Activated CD4-positive, alpha-beta T cell treated with anti-CD3 and anti-CD28 coated beads, Interleukin-2, amount 50 U/mL, for 24 hours (primary cell): ENCODE measurements at places on chromosomes 1 and 21.

- DNase-seq, result peak; percentile 37
Observed at GRCh38 chr1:234065794-234066447, 161.4 kb downstream of the SLC35F3 start.

DNA sequence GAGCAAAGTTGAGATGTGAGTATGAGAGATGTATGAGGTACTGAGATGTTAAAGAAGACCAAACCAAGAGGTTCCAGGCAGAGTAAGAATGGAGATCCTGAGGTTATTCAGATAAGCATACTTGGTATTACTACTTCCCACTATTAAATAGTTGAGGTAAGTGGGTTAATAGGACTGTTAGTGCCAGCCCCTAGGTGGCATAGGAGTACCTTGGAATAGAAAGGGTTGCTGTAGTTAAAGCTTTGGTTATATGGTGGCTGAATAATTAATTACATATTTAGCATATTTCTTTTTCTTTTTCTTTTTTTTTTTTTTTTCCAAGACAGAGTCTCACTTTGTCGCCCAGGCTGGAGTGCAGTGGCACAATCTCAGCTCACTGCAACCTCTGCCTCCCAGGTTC, 397.9 kb upstream of the TMPRSS15 start:
- DNase-seq, result no peak

GRCh38 chr1:180981596-180982387, 40.9 kb downstream of the STX6 start:
- peak; percentile 18 for DNase-seq

DNA sequence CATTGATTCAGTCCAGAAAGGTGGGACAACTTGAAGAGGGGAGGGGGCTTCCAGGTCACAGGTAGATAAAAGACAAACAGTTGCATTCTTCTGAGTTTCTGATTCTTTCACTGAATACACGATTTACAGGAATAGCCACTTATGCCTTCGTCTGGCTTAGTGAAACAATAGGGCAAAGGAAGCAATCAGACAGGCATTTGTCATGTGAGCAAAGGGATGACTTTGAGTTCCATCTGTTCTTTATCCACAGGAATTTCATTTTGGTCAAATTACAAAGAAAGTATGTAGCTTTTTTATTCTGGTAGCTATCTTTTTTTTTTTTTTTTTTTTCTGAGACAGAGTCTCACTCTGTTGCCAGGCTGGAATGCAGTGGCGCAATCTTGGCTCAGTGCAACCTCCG, 202.5 kb downstream of the TTLL7 start:
- DNase-seq, result no peak

GRCh38 chr1:81312272-81312754, 488.4 kb upstream of the ADGRL2 start:
- no peak for DNase-seq

DNA sequence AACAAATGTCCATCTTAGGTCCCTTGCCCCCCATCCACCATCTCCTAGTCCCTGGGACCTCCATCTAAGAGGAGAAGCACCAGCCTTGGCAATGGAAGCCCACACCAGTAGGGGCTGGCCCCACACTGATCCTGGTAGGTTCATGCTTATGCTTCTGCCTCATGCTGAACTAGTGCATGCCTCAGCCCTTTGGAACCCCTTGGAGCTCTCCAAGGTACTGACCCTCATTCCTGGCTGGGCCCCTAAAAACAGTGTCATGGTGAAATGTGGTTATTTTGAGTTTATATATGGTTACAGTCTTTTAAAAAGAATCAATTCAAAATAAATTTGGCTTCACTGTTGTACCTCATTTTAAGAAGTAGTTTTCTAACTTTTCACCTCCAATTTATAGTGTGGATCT, 108.3 kb downstream of the HIVEP3 start:
- DNase-seq, result no peak

- peak; percentile 58 for DNase-seq
Observed at GRCh38 chr1:7940745-7941436, at the start of gene TNFRSF9. TSS of gene TNFRSF9 (minus strand) at chr1:7940839. CDS start at chr1:7939994, 845 bp downstream.

- DNase-seq, result no peak
Observed at GRCh38 chr1:45669859-45670655, 16.3 kb downstream of the GPBP1L1 start.

DNA sequence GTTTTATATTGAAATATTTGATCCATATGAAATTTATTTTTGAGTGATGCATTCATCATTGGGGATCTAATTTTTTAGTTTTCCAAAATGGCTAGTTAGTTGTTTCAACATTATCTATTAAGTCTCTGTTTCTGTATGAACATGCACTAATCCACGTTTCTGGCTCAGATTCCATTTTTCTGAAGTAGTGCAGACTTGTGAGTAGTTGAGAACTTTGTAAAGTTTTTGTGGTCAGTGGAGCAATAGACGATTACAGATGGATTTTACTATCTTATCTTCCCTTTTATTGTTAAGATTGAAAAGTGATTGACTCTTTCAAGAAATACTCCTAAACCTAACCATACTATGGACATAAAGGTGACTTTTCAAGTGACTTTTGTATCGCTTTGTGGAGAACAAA, 16.7 kb downstream of the SOAT1 start:
- DNase-seq, result no peak

GRCh38 chr1:202192770-202193613, 607 bp upstream of the LGR6 start:
- no peak for DNase-seq

DNA sequence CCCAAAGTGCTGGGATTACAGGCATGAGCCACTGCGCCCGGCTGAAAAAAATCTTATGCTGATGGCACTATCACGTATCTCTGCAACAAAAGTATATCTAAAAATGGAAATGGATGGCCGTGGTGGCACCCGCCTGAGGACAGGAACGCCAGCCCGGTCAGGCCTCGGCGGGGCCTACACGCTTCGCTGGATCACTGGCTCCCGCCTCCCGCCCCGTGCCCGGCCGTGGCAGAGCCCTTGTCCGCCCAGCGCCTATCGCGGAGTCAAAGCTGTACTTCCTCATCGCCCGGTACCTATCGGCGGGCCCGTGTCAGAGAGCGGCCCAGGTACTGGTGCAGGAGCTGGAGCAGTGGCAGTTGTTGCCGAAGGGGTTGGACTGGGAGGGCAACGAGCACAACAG, 28.8 kb upstream of the PDPN start:
- DNase-seq, result no peak

- DNase-seq, result no peak
Observed at GRCh38 chr1:77319036-77319705, 37.4 kb downstream of the AK5 start.

GRCh38 chr21:25643486-25643885, 4.4 kb downstream of the JAM2 start:
- DNase-seq, result no peak

DNA sequence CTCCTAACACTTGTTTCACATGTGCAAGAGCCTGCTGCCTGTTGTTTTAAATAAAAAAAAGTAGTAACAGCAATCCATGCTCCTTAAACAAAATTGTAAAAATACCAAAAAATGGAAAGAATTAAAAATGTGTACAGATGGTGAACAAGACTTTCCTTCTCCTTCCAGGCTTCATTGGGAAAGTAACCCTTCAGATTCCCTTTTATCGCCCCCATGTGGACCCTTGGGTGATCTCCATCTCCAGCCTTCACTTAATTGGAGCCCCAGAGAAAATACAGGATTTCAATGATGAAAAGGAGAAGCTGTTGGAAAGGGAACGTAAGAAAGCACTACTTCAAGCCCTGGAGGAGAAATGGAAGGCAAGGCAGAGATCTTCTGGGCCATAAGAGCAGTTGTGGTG, 14.2 kb downstream of the VPS13D start:
- DNase-seq, result no peak

- DNase-seq, result no peak
Observed at GRCh38 chr1:203142684-203143408, 15.3 kb downstream of the ADORA1 start.

GRCh38 chr1:201006450-201006849, 17.1 kb downstream of the KIF21B start:
- DNase-seq, result no peak

DNA sequence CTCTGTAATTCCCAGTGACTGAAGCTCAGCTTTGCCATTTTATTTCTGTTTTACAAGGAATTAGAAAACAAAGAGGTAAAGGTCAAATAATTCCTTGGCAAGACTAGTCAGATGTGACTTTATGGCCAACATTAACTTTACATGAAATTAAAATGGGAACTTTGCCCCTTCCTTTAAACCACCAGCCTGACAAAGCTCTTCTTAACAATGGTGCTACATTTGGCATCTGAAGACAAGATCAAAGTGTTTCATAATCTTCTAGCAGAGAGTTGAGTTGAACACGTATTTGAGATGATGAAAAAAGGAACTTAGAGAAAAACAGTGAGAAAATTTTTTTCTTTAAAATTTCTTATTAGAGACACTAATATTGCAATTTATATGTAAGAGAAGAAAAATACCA, 193.8 kb downstream of the AK5 start:
- no peak for DNase-seq

- no peak for DNase-seq
Observed at GRCh38 chr1:227465256-227465655, 98.1 kb upstream of the ZNF678 start.

- no peak for DNase-seq
Observed at GRCh38 chr1:208121813-208122364, 122.3 kb downstream of the PLXNA2 start.

DNA sequence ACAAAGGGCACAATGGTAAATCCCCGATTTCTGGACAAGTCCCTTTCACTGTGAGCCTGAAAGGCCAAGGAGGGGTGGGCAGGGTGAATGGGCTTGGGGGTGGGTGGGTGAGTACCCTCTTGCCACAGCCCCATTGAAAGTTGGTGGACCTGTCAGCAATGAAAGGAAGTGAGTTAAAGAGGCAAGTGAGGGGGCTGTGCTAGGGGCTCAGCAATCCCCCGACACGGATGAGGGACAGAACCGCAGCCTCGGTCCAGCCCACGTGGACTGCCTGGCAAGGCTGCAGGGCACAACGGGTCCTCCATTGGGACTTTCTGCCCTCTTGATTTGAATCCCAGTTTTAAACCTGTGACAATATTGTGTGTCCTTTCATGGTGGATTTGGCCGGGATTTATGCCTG, 255.3 kb downstream of the FOXD2 start:
- no peak for DNase-seq

GRCh38 chr21:33245289-33245918, 15.7 kb downstream of the IFNAR2 start:
- no peak for DNase-seq

DNA sequence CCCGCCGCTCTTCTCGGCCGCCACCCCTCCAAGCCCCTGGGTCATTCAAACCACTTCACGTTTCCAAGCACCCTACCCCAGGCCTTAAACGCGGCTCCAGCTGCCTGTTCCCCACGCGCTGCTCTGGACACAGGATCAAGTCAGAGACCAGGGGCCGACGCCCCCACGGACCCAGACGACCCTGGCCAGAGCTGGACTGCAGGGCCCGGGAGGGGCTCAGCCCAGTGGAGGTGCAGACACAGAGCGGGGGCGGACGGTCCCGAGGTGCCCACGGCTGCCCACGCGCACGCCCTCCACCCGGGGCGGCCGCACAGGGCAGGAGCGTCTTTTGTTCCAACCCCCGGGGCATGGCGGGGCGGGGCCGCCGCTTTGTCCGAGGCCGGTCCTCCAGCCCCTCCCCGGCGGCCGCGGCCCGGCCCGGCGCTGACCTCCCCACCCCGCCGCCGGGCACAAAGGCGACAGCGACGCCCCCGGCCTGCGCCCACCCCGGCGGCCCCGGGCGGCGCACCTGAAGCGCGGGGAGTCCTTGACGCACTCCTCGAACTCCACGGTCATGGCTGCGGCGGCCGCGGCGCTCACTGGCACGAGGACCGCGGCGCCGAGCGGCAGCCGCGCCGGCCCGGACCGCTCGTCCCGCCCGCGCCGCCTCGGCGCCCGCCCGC, 338 bp downstream of the ACAP3 start:
- DNase-seq, result no peak

GRCh38 chr1:1883092-1883873, 7.6 kb downstream of the GNB1 start:
- DNase-seq, result no peak

GRCh38 chr1:175129182-175129581, 61.5 kb downstream of the TNN start:
- DNase-seq, result no peak

DNA sequence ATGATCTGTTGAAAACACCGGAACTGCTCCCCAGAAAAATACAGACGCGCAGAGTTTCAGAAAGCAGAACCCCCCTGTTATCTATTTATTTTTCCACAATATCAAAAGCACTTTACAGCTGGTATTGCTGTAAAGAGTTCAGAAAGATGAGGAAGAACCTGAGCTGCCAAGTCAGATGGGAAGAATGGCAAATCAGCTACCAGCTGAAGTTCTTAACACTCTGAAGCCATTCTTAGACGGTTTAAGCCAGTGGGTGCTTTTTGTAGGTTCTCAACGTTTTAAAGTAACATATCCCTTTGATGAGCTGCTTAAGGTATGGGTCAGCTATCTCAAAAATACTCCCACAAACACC, 714 bp upstream of the AKIRIN1 start:
- no peak for DNase-seq

DNA sequence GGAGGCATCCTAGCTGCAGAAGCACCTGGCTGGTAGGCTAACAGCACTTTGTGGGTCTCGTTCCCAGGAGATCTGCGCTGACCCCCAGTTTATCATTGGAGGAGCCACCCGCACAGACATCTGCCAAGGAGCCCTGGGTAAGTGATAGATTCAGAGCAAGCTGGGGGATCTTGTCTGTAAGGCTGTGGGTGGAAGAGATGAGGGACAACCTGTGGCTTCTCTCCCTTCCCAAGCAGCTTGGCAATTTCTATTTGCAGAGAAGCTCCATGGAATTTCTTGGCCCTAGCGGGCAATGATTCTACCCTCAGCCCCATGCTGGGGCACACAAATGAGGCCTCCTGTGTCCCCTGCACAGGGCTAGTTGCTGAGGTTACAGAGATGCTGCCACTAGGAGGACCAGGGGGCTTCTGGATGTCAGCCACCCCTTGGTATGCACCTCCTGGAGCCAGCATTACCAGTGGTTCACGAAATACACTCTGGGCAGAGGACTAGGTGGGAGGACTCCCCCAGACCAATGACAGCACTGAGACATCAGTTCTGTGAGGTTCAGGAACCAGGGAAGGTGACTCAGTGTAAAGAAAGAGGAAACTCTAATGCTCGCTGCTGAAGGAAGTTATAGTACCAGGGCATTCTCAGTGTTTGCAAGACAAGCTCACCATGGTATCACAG, 5.5 kb downstream of the CAPN2 start:
- no peak for DNase-seq

GRCh38 chr1:27528818-27529703, 39.1 kb upstream of the WASF2 start:
- DNase-seq, result no peak

DNA sequence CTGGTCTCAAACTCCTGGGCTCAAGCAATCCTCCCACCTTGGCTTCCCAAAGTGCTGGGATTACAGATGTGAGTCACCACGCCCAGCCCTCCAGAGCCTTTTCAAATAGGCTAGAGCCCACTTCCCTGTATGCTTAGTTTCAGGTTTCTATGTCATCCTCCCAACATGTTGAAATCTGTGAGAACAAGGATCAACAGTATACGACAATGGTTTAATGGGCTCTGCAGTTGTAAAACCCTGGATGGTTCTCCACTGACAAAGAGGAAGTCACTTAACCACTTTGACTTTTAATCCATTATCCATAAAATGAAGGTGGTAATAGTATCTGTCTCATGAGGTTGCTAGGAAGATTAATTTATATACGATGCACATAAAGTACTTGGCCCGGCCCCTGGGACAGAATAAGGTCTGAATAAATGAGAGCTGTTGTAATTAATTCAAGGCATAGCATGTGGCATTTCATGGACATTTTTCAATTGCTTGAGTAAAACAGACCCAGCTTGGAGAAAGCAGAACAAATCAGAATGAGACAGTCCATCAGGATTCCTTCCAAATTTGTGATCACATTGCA, 113.9 kb upstream of the ZNF648 start:
- no peak for DNase-seq
